ENCODE measurements at places on chromosomes 16 and 17.
A peak's percentile ranks its signal among the peaks of the same experiment; 100 is the strongest.

DNA sequence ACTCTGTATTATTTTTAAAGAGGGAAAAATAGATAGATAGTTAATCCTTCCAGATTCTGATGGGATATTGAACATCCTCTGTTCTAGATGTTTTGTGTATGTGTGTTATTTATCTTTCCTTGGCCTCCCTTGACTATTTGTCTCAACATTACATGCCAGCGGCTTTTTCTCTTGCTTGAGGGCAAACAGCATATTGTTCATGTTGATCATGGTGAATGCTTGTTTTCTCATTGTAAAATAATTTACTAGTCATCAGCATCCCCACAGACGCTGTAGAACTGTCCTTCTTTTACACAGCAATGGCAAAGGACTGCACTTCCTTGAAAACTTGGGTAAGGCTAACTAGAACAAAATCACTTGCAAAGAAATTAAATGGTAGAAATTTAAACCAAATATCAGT lies 1376.4 kb upstream of the GOT2 start:
- no peak for DNase-seq

- peak; percentile 48 for DNase-seq
Observed at GRCh38 chr16:65782611-65783600, 583.6 kb upstream of the CDH5 start.

- no peak for DNase-seq
Observed at GRCh38 chr17:50598487-50598886, 36.2 kb upstream of the ABCC3 start.

- DNase-seq, result no peak
Observed at GRCh38 chr16:11886881-11887280, 28.9 kb downstream of the GSPT1 start.

DNA sequence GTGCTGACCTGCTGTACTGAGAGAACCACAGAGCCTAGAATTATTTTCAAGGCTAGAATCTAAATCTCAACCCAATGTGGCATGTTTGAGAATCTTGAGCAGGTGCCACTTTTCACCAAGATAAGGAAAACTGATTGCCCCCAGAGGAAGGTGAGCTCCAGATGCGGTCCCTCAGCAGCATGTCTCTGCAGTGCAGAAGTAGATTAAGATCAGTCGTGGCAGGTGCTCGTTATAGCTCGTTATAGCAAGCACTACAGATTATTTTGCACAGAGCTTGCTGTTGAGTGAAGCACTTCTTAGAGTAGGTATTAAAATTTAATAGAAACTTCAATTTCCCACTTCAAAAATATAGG lies 176.0 kb downstream of the AATF start:
- DNase-seq, result no peak

- no peak for DNase-seq
Observed at GRCh38 chr17:75407655-75408352, 2.3 kb upstream of the GRB2 start.

DNA sequence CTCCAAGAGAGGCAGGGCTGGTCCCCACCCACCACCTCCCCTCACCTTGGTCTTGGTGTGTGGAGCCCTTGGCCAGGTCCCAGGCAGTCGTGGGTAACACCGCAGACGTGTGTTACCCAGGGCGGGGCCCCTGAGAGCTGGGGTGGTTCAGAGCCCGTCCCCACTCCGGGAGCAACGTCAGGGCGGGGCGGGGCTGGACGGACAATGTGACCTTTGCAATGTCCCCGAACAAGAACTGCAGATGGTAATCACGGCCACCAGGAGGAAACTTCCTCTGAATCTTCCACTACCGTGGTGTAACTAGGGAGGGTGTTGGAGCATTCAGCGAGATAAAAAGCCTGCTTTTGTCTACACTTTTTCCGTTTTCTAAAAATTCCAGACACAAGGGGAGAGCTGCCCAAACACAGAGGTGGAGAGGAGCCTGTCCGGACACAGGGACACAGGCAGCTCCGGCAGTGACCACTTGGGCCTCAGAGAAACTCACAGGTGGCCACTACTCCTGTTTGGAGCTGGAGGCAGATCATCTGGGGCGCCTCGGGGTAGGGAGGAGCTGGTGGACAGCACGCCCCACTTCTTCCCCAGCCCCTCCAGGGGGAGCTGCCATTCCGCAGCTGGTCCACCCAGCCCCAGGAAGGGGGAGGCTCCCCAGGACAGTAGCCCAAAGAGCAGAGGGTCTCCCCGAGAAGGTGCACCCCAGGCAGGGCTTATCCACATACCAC lies 14.2 kb upstream of the SLC38A10 start:
- DNase-seq, result peak; percentile 84

DNA sequence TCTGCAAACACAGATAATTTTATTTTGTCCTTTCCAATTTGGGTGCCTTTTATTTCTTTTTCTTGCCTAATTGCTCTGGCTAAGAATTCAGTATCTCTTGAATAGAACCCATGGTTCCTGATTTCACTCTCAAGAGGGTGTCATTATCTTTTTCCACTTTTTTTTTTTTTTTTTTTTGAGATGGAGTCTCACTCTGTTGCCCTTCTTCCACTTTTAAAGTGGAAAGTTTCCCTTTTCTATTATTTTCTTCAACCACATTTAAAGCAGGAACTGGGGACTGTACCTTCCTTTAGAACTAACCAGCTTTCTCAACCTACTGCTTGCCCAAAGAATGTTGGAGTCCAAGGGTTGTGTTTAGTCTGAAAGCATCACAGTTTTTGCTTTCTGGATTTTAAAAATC lies 31.1 kb downstream of the SLFN11 start:
- DNase-seq, result no peak

All from mesenchymal stem cell (in vitro differentiated cells and primary cell).